ENCODE measurements at places on chromosomes 16 and 17.

DNA sequence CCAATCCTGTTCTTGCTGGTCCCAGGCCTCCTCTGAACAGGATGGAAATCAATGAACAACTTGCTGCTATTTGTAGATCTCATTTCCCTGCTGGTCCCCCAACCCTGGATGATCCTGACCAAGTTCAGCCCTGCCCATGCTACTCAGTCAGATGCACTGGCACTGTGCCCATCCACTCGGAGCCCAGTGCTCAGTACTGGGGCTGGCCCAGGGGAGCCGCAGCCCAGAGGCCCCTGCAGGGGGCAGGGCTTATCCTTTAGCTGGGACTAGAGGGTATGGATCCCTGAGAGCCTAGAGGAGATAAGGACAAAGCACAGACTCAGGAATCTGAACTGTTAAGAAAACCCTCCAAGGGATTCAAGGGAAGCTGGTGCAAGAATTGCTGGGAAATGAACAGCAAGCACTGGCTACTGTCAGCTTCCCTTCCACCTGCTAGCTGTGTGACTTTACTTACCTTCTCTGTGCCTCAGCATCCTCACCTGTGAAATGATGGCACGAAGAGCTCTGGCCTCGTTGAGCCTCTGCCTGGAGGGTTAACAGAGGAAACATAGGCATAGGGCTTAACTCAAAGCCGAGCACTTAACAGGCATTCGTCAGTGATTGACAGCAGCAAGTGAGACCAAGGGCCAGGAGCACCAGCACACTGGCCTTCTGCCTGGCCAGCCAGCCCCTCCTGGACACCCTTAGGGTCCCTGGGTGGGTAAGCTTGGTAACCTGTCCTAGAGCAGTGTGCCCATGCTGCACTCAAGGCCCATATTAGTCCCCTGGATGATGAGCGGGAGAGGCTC, 29.8 kb upstream of the C1QL1 start:
- no peak for DNase-seq

DNA sequence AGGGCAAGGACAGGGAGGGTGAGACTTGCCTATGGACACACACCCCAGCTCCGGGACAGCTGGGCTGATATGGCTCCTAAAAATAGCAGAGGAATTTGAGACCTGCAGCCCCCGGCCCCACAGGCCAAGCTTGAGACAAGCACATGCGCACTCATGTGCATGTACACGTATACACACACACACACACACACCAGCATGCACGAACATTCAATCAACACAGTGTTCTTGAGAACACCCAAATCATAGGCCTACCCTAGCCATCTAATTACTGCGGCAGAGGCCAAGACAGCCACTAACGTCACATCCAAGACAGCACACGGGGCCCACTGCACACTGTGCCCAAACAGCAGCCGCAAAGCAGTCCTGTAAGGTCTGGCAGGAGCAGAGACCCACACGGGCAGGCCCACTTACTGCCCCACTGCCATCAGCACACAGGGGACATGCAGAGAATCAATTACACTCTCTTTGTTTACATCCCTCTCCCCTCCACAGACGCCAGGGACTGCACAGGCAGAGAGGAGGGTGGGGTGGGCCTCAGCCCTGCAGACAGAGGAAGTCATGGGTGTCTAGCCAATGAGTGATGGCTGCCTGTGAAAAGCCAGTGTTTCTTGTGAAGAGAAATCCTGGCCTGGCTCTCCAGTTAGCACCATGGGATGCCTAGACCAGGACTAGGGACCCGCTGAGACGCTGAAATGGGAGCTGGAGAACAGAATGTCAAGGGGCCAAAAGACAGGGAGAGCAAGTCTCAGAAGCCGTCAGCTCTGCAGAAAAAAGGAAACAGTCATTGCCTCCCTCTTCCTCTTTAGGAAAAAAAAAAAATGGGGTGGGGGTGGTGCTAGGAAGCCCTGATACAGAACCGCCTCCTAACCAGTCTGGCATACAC, 39.3 kb downstream of the MYO18A start:
- peak; percentile 80 for DNase-seq

- DNase-seq, result no peak
These were observed 34.5 kb downstream of the TOX3 start for GRCh38 chr16:52512297-52512987.

- peak; percentile 45 for DNase-seq
These were observed 14.4 kb downstream of the TTC19 start for GRCh38 chr17:16013943-16014407.

GRCh38 chr16:21023509-21024202, 123.1 kb downstream of the LYRM1 start:
- DNase-seq, result no peak

GRCh38 chr17:330993-331701, 21.5 kb downstream of the RPH3AL start:
- no peak for DNase-seq

- DNase-seq, result peak; percentile 96
These were observed 18.7 kb upstream of the ZNF689 start for GRCh38 chr16:30628628-30629540.

DNA sequence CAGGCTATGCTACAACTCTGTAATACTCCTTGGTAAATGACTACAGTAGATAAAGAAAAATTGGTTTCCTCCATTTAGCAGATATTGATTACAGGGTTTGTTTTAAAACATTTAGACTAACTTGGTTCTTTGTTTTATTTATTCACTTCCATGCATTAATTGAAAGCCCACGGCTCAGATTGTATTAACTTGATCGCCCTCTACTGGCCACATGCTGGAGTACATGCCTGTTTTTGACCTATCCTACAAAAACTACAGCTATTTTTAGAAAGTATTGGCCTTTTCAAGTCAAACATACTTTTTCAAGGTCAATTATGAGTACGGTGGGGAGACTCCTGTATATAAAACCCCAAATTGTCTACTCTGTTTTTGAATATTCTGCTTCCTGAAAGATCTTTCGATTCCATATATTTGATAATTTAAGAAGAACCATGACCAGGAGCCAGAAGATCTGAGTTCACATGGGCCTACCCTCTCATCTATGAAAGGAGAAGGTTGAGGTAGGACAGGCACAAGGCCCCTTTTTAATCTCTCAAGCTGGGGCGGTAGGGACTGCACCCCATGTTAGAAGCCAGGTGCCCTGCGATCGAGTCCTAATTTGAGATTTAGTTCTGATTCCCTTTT, 51.8 kb downstream of the CA10 start:
- DNase-seq, result peak; percentile 83

DNA sequence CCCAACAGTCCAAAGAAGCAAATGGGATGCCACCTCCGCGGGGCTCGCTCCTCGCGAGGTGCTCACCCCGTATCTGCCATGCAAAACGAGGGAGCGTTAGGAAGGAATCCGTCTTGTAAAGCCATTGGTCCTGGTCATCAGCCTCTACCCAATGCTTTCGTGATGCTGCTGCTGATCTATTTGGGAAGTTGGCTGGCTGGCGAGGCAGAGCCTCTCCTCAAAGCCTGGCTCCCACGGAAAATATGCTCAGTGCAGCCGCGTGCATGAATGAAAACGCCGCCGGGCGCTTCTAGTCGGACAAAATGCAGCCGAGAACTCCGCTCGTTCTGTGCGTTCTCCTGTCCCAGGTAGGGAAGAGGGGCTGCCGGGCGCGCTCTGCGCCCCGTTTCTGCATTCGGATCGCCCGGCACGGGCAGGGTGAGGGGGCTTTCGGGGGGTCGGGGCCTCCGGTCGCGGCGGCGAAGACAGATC, at the start of gene CDH13:
Gene CDH13 (plus strand): TSS at position 179 of the 471 bp plus-strand sequence.
- DNase-seq, result peak; percentile 74

- DNase-seq, result no peak
These were observed 13.3 kb upstream of the GAS7 start for GRCh38 chr17:10211666-10212065.

GRCh38 chr16:27967169-27967568, 96.3 kb downstream of the GSG1L start:
- DNase-seq, result no peak

DNA sequence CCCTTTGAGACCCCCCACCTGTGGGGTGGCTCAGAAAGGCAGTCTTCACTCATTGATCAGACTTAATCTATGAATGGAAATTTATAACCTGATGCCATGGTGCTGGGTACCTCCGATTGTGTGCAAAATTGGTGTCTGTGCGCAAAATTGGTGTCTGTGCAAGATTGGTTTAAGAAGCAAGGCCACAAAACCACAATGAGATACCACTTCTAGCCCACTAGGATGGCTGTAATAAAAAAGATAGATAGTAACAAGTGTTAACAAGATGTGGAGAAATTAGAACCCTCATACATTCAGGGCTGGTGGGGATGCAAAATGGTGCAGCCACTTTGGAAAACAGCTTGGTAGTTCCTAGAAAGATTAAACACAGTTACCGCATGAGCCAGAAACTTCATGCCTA, 13.9 kb upstream of the CSNK2A2 start:
- no peak for DNase-seq

GRCh38 chr17:51803161-51803560, 355.4 kb downstream of the CA10 start:
- DNase-seq, result no peak

DNA sequence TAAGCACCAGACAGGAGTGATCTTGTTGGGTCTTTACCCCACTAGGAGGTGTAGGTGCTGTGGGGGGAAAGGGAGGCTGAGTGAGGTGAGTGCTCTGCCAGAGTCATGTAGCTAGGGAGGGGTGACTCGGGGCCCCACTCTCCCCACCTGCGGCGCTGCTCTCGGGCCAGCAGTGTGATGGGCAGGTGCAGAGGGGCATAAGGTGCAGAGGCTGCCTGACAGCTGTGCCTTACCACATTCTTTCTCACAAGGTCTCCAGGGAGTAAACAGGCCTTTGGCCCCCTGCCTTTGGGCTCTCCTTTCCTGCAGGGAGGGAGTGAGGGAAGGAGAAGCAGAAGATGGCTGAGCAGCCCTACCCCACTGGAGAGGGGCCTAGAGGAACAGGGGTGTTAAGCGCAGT, 4.5 kb upstream of the CNP start:
- no peak for DNase-seq

- DNase-seq, result no peak
These were observed 243.9 kb upstream of the MYOCD start for GRCh38 chr17:12421646-12422306.

DNA sequence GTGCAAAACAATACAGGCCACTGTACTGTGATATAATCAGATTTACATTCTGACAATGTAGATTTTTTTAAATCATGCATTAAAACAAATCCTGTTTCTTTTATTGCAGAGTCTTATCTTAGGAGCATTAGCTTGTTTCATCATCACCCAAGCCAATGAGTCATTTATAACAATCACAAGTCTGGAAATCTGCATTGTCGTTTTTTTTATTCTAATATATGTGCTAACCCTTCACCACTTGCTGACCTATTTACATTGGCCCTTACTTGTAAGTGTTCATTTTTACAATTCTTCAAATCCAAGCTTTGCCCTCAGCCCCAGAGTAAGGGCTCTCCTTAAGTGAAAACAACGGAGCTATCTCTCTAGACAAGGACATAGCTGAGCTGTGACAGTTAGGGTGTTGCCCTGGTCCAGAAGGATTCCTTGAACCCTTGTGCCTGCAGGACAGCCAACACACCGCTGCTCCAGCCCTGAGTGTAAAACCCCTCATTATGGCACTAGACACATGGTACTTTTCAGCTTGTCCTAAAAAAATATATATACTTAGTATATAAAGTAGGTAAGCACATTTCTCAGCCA, 3.7 kb downstream of the CMTM1 start:
- DNase-seq, result no peak

DNA sequence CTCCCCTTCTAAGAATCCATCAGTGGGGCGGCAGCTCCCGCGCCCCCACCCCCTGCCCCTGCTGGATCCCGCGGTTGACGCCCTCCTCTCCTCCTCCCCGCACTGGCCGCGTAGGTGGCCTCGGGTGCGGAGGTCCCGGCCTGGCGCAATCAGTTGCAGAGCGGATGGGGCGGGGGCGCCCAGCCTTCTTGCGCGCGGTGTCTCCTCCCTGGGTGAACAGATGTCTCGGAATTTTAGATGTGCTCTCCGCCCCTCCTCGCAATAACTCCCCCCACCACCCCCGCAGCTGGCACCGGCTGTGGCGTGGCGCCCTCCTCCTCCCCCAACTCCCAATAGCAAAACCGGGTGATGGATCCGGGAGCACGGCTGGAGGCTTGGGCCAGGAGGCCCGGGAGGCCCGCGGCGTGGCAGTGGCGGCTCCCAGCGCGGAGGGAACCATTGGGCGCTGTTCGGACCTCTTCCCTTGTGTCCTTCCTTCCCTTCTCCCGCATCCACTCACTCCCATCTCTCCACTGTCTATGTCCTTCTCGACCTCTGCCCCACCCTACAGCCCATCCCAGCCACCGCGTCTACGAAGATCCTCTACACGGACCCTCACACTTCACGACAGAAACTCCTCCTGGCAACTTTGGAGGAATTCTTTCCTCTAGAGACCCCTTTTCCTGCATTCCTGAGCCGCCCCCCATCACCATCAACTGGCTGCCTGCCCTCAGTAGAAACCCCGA, 11.0 kb downstream of the NEUROD2 start:
- peak; percentile 36 for DNase-seq

DNA sequence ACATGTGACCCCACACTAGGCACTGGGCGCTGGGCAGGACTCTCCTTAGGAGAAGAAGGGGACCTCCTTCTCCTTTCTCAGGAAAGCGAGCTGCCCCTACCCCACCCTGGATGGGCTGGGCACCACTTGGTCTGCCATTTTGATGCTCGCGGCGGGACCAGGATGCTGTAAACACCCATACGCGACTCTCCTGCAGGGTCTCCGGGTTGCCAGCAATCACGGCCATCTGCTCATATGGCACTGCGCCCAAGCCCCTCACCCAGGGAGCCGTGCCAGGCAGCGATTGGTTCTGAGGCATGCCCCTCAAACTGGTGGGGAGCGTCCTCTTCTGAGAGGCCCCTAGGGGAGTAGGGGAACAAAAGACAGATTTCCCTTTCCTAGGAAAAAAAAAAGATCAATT, 99.0 kb downstream of the C16orf78 start:
- DNase-seq, result no peak

- no peak for DNase-seq
These were observed 172.3 kb upstream of the IRX3 start for GRCh38 chr16:54458923-54459322.

GRCh38 chr17:75288770-75289114, 491 bp downstream of the SLC25A19 start:
- DNase-seq, result no peak

GRCh38 chr17:9256751-9257629, 235.7 kb downstream of the NTN1 start:
- DNase-seq, result peak; percentile 22

- DNase-seq, result no peak
These were observed 256.2 kb downstream of the FOXL1 start for GRCh38 chr16:86834451-86835035.

- DNase-seq, result no peak
These were observed 9.4 kb downstream of the FOXN1 start for GRCh38 chr17:28515518-28515917.

- no peak for DNase-seq
These were observed 80.3 kb downstream of the TRIM37 start for GRCh38 chr17:59026176-59026939.

- no peak for DNase-seq
These were observed 478.3 kb upstream of the CDH5 start for GRCh38 chr16:65888201-65888600.

GRCh38 chr17:44972953-44973352, 4.8 kb upstream of the C1QL1 start:
- DNase-seq, result no peak

- no peak for DNase-seq
These were observed 27.2 kb upstream of the RPH3AL start for GRCh38 chr17:379531-380465.

- DNase-seq, result no peak
These were observed 115.1 kb downstream of the SOCS1 start for GRCh38 chr16:11140867-11141266.

- DNase-seq, result no peak
These were observed 30.5 kb upstream of the C1QL1 start for GRCh38 chr17:44998646-44999045.

GRCh38 chr17:10574324-10574723, 24.9 kb upstream of the MYH2 start:
- DNase-seq, result no peak
